Erythroblast (primary cell): ENCODE measurements at places on chromosomes 5 and 9.

GRCh38 chr9:13244181-13244580 lies 35.3 kb downstream of the MPDZ start:
- DNase-seq, result no peak

DNA sequence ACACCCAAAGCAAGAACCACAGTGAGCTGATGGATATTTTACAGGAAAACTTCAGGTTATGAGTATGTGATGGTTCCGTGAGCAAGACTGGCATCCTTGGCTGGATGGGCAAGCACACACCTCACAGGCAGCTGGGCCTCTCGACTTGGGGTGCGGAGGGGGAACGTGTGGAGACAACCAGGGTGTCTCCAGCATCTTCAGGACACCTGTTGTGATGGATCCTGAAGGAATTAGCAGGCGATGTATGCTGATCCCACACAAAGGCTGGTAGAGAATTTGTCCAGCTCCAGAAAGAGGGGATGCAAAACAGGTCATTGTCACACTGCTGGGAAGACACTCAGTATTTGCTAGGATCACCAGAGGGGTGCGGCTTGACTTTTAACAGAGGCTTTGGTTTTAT lies 42.7 kb downstream of the SECISBP2 start:
- DNase-seq, result no peak

DNA sequence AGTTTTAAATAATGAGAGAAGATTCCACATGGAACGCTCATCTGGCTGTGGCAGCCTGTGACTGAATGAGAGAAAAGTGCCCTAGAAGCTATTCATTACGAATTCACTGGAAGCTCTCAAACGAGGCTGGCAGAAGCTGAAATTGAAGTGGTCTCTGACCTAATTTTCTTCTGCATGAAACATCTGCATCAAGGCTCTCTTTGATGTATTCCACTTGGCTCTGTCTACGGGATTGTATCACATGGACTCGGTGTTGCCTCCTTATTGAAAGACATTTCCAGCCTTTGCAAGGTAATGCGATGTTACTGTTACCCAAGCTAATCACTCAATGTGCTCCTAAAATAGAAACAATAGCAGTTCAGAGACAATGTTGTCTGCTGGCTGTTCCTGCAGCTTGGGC lies 246.9 kb upstream of the ZNF462 start:
- DNase-seq, result no peak

GRCh38 chr9:124439686-124440243 lies 10.5 kb upstream of the ADGRD2 start:
- DNase-seq, result no peak

GRCh38 chr5:91219091-91219802 lies 163.9 kb downstream of the ARRDC3 start:
- peak; percentile 5 for DNase-seq
